Stimulated activated CD4-positive, alpha-beta T cell treated with anti-CD3 and anti-CD28 coated beads, Interleukin-15, amount 100 ng/mL, for 1 hour (primary cell): ENCODE measurements at places on chromosomes 7 and 10.

DNA sequence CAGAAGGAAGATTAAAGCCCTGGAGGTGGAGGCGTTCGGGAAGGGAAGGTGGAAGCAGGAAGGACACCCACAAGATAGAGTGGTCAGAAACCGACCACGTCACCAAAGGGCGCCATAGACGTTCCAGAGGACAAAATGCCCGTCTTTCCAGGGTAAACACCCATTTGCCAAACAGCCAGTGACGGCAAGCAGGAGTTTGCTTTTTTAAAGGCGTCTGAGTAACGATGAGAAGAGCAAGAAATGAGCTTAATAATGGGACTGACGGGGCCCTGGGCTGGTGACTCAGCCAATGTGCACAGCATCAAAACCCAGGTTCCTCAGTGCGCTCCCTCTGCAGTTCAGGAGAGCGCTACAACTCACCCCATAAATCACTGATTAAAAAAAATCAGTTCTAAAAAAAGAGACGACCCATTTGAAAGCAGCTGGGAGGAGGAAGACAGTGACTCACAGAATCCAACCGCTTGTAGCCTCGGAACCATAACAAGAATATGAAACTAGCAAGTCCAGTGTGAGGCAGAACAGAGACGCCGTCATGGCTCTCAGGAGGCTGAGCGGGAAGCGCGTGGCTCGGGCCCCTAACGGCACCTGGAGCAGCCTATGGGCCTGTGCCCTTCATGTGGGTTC is 5.9 kb downstream of the DIP2C start:
- DNase-seq: no peak

- DNase-seq: peak; percentile 3
Observed at GRCh38 chr10:10677479-10677878, 340.2 kb upstream of the CELF2 start.

DNA sequence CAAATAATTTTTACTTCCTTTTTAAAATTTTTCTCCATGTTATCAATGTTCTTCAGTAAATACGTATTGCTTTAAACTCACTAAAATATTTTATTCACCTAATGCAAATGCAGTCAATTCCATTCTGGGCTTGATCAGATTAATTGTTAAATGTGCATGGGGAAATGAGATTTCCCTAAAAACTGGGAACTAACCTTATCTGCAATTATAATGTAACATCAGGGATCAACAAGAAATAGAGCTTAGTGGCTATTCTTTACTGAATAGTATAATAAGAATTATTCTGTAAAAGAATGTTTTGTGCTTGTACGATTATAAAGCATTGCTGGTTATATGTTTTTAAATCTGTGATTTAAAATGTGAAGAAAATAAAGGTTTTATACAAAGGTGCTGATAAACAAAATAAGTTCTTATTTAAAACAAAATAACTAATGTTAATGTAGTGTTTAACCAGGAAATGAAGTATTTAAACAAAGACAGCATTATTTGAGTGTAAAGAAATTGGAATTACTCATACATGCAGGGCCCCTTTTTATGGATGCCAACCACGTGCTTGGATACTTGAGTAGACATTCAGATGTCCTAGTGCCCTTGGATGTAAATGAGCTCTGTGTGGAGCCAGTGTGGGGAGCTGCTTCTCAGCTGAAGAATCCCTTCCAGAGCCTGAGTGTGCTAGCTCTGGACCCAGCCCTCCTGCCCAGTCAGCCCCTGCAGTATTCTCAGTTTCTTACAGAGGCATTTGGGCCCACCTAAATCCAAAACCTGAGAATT is 84.2 kb downstream of the REEP3 start:
- no peak for DNase-seq

GRCh38 chr7:128167042-128167701 is 73.9 kb upstream of the LEP start:
- DNase-seq: no peak

GRCh38 chr7:24945899-24946298 is 34.1 kb downstream of the OSBPL3 start:
- DNase-seq: no peak

- no peak for DNase-seq
Observed at GRCh38 chr7:158175779-158176178, 411.8 kb downstream of the PTPRN2 start.

- no peak for DNase-seq
Observed at GRCh38 chr7:137829337-137829992, 17.3 kb downstream of the DGKI start.

DNA sequence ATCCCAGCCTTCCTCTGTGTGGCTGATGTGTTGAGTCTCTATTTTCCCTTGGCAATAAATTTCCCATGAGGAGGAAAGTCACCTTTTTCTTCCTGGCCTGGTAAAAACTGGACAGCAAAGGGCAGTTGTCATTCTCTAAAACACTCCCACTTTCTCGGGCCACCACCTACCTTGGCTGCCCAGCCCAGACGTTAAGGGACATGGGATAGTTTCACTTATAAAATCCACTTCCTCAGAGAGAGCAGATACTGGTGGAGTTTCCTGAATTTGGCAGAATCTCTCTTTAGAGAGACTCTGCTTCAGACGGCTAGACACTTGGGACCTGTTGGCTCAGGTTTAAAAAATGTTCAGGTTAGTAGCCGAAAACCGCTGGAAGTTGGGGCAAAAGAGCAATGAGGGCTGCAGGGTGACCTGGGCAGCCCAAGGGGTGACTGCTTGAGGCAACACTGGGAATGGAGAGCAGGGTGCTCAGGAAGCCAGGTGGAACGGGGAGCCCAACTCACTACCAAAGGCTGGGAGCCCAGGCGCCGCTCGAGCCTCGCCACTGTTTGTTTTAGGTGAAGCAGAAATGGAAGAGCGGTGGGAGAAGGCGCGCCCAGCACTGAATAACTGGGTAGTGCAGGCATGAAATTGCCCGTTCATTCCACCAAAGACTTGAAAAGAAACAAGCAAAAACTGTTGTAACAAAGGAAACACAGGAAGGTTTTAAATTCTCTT is 186.1 kb downstream of the TRIL start:
- DNase-seq: no peak

DNA sequence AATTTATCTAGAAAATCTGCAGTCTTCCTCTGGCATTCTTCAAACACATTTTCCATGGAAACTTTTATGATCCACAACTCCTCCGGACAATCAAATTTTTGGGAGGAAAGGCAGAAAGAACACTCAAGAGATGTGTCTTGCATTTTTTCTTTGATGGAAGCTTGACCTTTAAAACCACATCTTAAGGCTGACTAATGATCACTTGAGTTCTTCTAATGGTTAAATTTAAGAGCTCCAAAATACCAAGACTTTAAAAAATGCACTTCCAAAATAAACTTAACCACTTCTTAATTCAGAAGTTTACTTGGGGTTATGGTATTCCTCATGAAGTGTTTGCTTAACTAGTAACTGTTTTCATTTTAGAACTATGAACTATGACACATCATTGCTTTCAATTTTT is 43.3 kb downstream of the ETV1 start:
- no peak for DNase-seq

DNA sequence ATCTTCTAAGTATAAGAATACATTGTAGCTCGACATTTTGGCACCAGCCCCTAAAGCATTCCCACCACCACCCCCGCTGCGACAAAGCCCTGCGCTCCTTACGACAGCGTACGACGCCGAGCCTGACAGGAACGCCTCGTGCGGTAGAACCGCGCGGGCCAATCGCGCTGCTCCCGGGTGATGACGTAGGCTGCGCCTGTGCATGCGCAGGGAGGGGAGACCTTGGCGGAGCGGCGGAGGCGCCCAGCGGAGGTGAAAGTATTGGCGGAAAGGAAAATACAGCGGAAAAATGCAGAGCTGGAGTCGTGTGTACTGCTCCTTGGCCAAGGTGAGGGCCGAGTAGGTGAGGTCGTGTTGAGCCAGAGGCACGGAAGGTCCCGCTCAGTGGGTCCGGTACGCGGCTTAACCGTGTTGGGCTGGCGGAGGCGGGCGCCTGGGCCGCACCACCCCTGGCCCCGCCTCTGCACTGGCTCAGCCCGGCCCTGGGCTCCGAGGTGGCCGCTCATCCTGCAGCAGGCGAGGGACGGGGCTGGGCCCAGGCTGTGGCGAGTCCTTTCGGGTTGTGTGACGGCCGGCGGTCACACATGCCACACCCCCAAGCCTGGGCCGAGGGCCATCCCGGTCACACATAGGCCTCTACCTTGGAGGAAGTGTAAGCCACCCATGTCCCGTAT is at the start of gene DLD:
Gene DLD (plus strand): TSS at position 222 of the 674 bp plus-strand sequence. CDS start 68 bp downstream, at position 290.
- DNase-seq: peak; percentile 79

- no peak for DNase-seq
Observed at GRCh38 chr10:102744374-102745051, 765 bp downstream of the WBP1L start.

- no peak for DNase-seq
Observed at GRCh38 chr10:114967071-114967470, 29.1 kb downstream of the TRUB1 start.

DNA sequence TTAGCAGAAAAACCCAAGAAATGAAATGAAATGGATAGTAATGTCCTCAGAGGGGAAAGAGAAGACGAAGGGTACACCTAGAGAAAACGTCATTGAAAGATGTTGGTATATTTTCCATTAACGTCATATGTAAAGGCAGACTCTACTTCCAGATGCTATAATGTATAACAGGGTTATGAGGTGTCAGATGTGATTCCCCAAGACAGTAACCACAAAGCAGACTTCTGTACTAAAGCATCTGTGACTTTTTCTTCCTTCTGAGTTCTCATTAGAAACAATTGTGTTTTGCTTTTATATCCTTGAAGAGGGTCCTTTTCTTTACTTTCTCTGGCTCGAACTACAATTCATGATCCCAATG is 37.4 kb downstream of the LRRC72 start:
- no peak for DNase-seq

- DNase-seq: no peak
Observed at GRCh38 chr7:12930534-12930933, 243.1 kb downstream of the ARL4A start.

DNA sequence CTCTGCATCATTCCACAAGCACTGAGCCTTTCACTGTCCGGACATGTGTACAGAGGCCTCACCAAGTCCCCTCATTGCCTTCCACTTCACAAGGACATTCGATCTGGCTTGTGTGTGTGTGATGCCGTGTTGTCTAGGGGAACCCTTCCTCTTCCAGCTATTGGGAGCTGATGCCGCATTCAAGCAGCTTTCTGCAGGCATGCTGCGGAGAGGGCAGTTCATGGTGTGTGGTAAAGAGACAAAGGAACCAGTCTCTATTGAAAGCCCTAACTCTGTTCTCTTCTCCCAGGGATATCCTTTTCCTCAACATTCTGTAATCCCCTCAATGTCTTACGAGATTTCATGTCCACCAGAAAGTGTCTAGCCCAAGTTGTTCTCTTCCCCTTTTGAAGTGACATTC is 141.6 kb downstream of the ALOX5 start:
- DNase-seq: no peak

GRCh38 chr7:101720324-101720723 is 91.2 kb upstream of the MYL10 start:
- no peak for DNase-seq

DNA sequence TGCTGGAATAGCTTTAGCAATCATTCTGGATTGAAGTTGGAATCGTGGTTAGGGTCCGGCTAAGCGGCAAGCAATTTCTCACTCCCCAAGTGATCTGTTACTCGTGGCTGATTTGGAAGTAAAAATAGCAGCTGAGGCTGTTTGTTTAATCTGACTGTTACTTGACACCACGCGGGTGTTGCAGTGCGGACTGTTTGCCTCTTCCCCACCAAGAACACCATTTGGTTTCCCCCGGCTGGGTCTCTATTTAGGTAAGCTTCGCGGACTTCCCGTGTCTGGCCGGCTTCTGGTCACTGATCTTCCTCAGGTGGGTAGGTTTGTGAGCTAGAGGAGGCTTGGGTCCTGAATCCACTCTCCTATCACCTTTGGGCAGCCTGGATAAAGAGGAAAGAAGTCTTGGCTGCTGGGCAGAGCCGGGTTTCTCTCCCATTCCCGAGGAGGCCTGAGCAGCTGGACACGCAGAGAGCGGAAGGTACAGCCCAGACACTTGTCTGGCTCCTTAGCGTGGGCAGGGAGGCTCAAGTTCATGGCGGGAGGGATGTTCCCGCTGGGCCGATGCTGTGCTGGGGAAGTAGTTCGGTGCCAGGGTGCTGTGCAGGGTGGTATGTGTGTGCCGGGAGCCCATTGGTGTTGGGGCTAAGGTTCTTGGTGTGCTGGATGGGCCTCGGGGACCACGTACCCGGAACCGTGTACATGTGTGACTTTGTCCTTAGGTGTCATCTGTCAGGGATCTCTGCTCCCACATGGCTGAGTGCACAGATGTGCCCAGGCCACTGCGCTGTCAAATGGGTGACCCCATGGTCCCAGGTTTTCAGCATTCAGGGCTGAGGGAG is at the start of gene C10orf71:
Gene C10orf71 (plus strand): TSS at position 188 of the 833 bp plus-strand sequence. CDS start 23,376 bp downstream, outside the sequence.
- no peak for DNase-seq

DNA sequence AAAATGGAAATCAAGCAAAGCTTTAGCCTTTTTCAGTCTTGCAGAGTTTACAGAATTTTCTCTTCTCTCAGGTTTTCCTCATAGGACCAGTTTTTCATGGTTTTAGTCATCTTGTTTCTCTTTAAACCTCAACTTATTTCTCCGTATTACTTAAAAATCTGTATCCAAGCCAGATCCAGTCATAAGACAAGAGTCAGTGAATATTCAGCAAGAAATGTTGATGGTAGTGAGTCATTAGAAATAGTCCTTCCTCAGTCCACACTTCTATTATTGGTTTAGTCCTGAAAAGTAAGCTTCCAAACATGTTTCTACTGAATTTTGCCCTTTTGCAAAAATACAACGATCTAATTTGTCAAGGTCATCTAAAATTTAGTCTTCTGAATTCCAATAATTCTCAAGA is 107.0 kb downstream of the VIM start:
- DNase-seq: no peak

DNA sequence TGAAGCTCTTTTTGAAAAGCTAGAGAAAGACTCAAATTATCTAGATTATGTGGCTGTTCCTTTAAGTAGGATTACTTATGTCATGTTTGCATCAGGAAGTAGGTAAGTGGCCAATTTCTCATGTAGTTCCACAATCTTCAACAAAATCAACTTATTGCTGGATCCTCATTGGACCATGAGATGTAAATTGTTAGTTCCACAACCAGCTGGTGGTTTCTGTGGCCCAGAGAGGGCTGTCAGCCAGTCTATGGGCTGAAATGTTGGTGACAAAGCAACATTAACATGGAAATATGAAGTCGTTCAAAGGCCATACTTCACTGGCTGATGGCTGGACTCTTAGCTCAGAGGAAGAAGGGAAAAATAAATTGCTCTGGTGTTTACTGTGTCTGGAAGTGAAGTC is 157.9 kb downstream of the PLXDC2 start:
- no peak for DNase-seq

DNA sequence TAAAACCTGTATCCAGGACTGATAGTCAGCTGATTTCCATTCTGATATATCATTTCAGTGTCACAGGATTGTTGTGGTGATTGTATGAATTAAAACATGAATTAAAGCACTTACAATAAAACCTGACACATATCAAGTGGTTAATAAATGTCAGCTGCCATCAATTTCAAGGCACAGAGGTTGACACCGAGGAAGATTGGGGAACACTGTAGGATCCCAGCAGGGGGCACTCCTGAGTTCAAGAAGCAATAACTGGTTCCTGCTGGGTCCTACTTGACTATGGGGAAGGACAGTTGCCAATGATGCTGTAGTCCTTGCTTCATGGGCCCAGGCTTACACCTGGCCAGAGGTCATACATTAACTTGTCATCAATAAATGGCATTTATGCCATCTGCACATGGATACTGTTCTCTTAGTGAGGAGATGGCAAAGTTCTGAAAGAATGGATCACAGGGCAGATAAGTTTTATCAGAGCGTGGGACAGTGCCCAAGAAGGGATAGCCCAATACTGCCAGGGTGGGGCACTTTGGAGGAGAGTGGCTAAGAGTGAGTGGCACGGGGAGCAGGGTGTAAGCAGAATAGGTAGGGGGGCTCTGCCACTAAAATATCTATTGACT is 24.1 kb downstream of the FZD1 start:
- no peak for DNase-seq

- DNase-seq: no peak
Observed at GRCh38 chr7:147069771-147070170, 953.2 kb downstream of the CNTNAP2 start.

GRCh38 chr7:22824760-22825159 is 2.1 kb upstream of the TOMM7 start:
- DNase-seq: no peak
